Left forelimb (tissue), 1 donor: ENCODE measurements at places on chromosomes 5 and 9.

DNA sequence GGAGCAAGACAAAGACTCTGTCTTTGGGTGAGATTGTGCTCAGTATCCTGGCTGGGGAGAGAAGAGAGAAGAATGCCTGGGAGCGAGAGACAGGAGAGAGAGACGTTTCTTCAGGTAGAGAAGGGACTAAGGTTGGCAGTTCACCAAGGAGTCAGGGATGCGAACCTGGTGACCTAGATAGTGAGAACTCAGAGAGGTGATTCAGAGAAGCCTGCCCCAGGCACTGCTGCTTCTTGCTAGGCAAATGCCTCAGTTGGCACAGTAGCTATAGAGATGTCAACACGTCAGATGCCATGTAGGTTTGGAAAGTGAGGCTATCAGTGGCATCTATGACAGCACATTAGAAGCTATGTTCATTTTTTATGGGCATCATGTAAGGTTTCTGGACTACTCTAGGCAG, 231.6 kb upstream of the VLDLR start:
- DNase-seq, result no peak

GRCh38 chr5:111535879-111536549, 23.7 kb upstream of the STARD4 start:
- DNase-seq, result no peak

DNA sequence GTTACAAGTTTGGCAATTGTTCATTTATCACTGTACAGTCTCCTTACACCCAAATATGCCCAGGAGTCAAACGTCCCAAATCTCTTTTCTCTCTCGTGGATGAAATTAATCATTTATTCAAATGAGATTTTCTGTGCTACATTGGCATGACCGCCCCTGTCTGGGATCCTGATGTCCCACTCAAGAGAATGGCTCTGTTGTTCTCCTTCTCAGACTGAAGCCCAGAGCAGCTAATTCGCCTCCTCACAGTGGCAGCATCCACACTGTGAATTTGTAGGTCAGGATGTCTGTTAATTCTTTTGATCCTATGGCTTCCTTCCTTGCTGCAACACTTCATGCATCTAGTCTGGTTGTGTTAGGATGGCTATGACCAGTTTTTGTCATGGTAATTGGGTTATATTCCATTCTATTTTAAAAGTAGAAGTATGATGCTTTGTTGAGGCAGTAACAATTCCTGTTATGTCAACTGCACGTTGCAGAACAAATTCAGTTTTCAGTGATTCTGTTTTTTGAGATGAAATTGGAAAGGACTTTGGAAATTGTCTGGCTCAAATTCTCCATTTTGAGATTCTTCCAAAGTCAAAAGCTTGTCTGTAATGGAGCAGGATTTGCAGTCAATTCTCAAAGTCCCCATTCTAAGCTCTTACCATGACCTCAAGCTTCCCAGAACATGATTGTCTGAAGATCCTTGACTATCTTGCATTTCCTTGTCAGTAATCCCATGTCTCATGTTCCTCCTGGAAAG, 141.5 kb upstream of the GAS1 start:
- no peak for DNase-seq

DNA sequence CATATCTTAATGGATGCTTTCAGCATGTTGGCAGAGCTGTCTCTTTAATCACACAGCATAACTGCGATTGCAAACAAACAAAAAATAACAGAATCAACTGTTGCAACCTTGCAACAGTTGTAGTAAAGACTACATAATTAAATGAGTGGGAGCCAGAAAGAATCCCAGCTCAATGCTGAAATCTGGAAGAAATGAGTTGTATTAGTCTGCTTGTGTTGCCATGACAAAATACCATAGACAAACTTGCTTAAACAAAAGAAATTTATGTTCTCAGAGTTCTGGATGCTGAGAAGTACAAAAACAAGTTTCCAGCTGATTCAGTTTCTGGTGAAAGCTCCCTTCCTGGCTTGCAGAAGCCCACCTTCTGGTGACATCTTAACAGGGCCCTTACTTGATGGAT, 260.9 kb upstream of the TUSC1 start:
- DNase-seq, result no peak
